CD8-positive, alpha-beta T cell (primary cell): ENCODE measurements at places on chromosomes 3 and 15.

DNA sequence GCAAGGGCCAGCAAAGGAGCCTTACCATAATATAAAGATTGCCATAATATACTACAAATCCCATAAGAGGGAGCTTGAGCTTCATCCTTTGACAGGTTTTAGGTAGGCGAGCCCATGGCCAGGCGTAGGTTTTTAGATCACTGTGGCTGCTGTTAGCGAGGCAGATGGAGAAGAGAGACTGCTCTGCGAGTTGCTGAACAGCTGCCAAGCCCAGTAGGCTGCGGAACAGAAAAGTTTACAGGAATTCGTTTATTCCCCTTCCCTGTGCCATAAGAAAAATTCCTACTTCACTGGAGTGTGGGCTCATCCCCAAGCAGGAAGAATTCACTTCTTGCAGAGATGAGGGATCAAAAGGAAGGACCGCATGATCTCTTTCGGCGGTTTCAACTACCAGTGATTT, 30.5 kb downstream of the TMED3 start:
- DNase-seq: no peak

DNA sequence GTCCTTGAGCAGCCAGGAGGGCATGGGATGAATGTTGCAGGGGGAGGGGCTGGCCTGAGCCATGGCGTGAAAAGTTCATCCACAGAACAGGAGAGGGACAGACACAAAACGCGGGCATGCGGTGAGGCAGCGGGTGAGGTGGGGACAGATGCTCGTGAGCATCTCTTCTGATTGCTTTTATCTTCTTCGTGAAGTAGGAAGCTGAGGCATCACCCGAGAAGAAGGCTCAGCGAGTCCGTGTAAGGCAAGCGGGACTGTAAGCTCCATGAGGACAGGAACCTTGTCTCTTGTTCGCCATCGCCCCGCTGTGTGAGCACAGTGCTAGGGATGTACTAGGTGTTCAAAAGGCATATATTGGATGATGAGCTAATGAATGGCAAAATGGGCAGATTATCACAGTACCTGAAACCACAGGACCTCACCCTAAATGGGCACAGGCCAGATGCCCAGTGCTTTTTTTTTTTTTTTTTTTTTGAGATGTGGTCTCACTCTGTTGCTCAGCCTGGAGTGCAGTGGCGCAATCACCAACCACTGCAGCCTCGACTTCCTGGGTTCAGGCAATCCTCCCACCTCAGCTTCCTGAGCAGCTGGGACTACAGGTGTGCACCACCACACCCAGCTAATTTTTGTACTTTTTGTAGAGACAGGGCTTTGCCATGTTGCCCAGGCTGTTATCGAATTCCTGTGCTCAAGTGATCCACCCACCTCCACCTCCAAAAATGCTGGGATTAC, 46.8 kb downstream of the CPN2 start:
- no peak for DNase-seq

DNA sequence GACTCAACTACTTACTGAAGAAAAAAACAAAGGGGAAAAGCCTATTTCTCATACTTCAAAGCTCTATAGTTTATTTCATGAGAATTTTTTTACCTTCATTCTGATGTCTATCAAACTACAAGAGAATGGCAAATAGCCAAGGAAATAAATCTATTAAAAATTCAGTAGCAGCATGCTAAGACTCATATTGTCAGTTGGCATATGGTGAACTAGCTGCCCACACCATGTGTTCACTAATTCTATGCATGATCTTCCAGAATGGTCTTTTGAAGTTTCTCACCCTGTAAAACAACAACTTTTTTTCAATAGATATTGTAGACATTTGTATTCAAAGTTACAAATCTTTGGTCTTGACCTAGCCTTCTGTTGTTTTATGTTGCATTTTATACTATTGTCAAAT, 386.2 kb downstream of the RSL24D1 start:
- DNase-seq: no peak

- no peak for DNase-seq
These were observed 99.5 kb upstream of the KCNMB2 start for GRCh38 chr3:178436773-178437172.

DNA sequence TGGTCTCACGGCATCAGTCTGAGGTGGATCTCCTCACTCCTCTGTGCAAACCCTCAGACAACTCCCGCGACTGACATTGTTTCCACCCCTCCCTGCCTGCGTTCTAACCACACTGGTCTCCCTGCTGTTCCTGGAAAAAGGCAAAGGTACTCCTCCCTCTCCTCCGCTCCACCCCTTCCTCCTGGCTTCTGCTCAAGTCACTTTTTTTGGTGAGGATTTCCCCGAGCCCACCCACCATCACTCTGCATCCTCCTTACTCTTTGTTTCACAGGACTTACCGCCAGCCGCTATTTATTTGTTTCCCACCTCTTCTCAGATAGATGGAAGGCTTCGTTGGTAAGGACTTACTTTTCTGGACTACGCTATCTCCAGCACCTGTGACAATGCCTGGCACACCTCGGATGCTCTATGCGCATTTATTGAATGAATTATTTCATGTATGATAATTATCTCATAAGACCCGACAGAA, 25.6 kb downstream of the PRR23E start:
- DNase-seq: no peak

DNA sequence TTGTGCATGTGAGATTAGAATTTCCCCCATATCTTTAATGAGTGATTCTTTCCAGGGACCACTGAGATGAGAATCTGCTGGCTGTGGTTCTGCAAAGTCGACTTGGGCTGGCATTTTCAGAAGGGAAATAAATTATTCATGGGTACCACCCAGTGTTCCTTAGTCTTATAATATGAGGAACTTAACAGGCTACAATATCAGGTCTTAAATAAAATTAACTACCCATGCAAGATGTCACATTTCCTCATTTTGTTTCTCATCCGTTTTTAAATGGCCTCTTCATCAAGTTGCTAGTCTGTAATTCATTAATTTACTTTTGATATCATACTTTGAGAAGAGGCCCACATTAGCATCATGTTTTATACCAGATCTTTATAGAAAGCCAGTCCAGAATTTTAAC, 58.3 kb upstream of the SKOR1 start:
- DNase-seq: no peak

GRCh38 chr3:193768070-193768394, 175.0 kb downstream of the OPA1 start:
- no peak for DNase-seq

DNA sequence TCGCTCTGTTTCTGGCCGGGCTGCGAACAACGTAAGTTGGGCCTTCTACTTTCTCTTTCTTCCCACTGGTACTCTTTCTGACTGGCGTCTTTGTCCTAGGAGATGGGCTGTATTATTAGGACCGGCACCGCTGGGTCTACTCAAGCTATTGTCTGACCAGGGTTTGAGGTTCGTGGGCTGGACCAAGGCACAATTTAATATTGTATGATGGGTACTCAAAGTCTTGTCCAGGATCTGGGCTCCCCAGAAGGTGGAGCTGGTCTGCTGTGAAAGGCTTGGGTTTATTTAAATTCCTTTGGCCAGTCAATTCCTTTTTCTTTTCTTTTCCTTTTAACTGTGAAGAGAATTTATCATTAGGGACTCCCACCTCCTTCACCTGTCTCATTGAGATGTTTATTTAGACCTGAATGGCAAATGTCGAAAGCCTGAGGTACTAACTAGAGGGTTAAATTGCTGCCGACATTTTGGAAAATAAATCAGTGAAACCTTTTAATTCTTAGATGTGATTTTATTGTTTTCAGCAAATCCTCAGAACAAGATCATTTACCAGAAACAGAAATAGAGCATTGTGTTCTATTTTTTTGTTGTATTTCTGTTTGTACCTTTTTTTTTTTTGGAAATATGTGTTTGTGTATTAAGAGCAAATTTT, 410 bp downstream of the LRRC49 start:
- DNase-seq: no peak

DNA sequence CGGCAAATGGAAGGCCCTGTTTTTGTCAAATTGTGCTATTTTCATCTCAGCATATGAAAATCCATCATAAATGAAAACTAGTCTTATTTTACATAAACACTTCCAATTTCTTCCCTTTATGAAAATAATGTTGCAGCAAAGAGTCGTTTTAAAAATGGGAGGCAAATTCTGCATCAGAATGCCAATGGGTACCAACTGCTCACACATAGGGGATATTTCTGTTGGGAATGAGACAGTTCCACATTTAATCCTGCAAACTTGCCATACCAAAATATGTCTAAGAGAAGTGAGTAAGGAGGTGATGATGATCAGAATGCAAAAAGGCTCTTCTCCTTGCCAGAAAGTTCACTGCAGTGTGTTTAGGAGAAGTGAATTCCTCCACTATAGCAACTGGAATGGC, 391.7 kb downstream of the CACNA2D3 start:
- no peak for DNase-seq

- no peak for DNase-seq
These were observed 468 bp upstream of the SPTBN5 start for GRCh38 chr15:41894251-41894790.

GRCh38 chr15:89377024-89377841, 42.6 kb upstream of the POLG start:
- no peak for DNase-seq

GRCh38 chr15:49842031-49842730, 221.3 kb downstream of the DTWD1 start:
- DNase-seq: no peak

DNA sequence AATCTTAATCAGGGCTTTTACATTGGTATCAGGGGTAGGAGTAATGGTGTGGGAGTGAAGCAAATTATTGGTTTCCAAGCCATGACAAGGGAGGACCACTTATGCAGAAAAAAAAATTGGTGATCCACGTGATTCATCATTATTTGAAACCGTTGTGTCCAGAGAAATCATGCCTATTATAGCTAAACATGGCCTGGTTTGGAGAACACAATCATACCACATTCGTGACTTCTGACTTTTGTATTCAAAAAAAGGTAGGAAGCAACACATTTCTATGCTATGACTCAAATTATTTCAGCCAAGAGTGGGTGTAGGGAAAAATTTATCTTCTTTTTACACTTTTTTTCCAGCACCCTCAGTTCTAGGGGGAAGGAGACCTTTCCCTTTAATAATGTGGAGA, 924.3 kb upstream of the GBE1 start:
- DNase-seq: no peak

DNA sequence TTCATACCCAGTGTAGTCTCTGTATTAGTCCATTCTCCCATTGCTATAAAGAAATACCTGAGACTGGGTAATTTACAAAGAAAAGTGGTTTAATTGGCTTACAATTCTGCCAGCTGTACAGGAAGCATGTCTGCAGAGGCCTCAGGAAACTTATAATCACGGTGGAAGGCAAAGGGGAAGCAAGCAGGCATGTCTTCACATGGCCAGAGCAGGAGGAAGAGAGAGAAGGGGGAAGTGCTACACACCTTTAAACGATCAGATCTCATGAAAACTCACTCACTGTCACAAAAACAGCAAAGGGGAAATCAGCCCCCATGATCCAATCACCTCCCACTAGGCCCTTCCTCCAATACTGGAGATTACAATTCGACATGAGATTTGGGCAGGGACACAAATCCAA, 6.3 kb upstream of the PARP14 start:
- no peak for DNase-seq

GRCh38 chr15:55218056-55218455, 21.3 kb upstream of the RSL24D1 start:
- DNase-seq: peak; percentile 17

DNA sequence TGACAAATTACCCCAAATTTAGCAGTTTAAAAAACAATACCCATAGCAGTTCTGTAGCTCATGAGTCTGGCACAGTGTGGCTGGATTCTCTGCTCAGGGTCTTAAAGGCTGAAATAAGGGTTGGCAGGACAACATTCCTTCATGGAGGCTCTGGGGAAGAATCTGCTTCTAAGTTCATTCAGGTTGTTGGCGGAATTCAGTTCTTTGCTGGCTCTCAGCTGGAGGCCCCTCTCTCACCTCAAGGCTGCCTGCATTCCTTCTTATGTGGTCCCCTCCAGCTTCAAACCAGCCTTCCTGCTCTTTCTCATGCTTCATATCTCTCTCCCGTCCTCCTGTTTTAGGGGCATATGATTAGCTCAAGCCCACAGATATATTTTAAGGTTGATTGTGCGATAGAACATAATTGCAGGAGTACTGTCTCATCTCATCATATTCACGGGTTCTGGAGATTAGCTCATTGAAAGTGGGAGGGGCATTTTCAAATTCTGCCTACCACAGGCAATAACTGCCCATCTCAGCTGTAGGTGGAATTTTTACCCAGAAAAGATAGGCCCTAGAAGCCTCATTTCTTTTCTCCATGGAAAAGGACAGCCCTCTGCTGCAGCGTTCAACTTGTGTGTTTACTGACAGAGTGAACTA, 5.6 kb upstream of the ZBTB47 start:
- DNase-seq: no peak

GRCh38 chr3:43004282-43004681, 25.2 kb downstream of the GASK1A start:
- DNase-seq: no peak

GRCh38 chr3:133980550-133980949, 49.2 kb downstream of the SLCO2A1 start:
- DNase-seq: no peak

GRCh38 chr3:188187053-188187452, 33.1 kb downstream of the LPP start:
- DNase-seq: peak; percentile 50

GRCh38 chr15:80904998-80905397, 84.6 kb downstream of the MESD start:
- no peak for DNase-seq

DNA sequence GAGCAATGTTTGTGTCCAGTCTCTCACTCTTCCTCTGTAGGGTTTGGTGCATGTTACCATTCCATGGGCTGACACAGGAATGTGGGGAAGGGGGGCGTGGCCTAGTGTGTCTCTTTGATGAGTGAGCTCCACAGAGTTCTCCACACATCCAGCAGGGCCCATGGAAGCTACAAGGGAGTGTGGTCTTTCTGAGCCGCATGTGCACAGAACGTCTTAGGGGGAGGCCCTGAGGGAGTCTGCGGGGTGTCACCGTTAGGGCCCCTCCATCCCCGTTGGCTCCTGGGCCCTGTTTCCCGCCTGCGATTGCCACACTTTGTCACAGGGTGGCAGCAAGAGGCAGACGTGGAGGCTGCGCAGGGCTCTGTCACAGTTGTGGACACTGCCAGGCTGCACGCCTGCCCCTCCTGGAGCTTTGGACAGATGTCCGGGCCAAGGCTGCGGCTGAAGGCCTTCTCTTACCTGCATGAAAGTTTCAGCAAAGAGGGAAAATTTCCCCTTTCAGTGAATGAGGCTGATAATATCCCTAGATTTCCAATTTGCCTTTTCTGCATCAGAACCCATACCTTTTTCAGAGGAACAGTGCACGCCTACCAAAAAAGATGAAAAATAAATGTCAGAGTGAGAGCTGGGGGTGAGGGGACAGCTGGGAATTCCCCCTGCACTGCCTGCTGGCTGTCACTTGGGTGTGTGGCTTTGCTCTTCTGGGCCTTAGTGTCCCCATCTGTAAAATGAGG, 24.3 kb downstream of the CACNA2D3 start:
- DNase-seq: no peak

DNA sequence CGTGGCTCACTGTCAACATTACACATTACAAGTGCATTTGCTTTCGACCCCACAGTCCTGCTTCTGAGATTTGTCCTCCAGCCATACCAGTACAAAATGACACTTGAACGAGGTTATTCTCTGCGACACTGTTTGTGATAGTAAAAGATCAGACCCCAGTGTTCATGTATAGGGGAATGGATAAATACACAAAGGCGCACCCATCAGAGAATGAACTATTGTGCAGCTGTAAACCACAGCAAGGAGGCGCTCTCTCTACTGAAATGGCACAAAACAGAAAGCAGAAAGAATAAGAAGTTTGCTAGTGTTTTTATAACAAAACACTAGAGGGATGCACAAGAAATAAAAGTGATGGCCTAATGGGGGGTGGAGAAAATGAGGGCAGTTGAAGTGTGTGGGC, 4.9 kb upstream of the CHSY1 start:
- no peak for DNase-seq
